ENCODE measurements at places on chromosomes 7 and 10.

GRCh38 chr10:63588436-63589167 is 67.4 kb downstream of the REEP3 start:
- DNase-seq = no peak

- DNase-seq = no peak
These were observed 5.0 kb downstream of the SEPTIN7 start for GRCh38 chr7:35805876-35806275.

DNA sequence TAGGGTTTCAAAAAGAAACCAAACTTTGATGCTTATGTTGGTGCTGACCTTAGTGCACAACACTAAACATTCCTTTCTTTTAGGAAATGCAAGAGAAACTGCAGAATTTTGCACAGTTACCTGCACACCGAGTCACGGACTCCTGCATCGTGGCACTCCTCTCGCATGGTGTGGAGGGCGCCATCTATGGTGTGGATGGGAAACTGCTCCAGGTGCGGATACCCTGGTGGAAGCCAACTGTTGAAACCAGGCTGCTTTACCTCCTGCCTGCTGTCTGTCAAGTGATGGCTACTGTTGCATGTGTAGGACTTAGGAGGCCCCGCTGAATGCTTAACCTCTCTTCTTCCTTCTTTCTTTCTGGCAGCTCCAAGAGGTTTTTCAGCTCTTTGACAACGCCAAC is 11.7 kb downstream of the CASP2 start:
- DNase-seq = no peak

GRCh38 chr7:117889611-117890010 is 16.4 kb upstream of the CTTNBP2 start:
- DNase-seq = no peak

DNA sequence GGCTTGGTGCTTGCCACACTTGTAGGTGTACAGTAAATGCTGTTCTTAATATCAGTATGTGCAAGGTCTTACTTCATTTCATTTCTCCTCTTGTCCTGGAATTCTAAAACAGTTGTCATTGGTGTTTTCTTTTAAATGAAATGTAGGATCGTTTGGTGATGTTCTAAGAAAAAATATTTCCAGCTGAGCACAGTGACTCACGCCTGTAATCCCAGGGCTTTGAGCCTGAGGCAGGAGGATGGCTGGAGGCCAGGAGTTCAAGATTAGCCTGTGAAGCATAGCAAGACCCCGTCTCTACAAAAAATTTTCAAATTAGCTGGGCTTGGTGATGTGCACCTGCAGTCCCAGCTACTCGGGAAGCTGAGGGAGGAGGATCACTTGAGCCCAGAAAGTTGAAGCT is 32.6 kb upstream of the ELN start:
- no peak for DNase-seq

- no peak for DNase-seq
These were observed 3.2 kb upstream of the FGFR2 start for GRCh38 chr10:121601458-121601857.

DNA sequence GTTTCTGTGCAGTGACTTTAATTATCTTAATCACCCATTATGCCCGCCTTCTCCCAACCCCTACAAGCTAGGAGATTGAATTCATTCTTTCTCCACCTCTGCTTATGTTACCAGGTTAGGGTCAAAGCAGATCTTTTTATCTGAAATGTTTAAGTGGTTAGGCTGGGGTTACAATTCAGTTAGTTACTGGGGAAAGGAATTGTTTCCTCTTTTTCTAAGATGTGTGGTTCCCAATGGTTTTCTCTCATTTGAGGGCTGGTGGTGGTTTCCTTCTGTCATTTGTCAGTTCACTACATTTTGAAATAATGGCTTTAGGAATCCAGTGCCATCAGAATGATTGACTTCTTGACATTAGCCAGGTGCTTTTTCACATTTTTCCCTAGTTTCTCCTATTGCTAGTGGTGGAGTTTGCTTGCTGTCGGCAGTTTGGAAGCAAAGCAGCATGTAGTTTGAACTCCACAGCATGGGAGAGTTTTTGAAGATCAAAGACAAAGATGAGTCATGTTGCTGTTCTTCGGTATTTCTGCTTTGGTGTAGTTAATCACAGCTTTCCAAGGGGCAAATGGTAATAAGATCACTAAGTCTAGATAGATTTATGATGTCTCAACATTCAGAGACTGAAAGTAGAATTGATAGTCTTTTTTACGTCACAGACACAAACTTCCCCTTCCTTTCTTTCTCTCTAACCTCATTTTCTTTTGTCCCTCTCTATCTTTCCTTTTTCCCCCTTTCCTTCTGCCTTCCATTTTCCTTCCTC is 168.2 kb downstream of the SND1 start:
- DNase-seq = no peak

GRCh38 chr7:191981-192649 is at the start of gene FAM20C:
Gene FAM20C, plus strand, starts transcription at chr7:192571. Its CDS starts 629 bp downstream, at chr7:193200.
- DNase-seq = peak; percentile 90

DNA sequence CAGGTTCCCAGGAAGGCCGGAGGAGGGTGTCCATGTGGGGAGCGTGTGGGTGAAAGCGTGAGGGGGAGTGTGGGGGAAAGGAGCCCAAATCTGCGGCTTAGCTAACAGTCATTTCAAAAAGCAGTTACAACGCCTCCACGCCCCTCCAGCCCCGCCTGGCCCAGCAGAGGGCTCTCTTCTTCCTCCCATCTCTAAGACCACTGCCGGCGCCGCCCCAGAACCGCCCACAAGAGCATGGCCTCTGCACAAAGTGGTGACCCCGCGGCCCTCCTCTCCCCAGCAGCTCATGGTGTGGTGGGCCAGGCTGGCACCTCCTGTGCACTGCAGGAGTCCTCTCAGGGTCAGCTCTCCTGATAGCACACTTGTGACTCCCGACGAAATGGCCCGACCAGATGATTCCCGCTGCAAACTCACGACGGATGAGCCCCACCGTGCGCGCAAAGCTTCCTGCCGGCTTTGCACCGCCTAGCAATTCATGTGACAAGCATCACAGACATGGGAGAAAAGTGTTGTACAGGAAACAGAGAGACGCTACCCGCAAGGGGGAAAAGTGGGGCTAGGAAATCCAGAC is 12.4 kb upstream of the HUS1 start:
- peak; percentile 79 for DNase-seq

DNA sequence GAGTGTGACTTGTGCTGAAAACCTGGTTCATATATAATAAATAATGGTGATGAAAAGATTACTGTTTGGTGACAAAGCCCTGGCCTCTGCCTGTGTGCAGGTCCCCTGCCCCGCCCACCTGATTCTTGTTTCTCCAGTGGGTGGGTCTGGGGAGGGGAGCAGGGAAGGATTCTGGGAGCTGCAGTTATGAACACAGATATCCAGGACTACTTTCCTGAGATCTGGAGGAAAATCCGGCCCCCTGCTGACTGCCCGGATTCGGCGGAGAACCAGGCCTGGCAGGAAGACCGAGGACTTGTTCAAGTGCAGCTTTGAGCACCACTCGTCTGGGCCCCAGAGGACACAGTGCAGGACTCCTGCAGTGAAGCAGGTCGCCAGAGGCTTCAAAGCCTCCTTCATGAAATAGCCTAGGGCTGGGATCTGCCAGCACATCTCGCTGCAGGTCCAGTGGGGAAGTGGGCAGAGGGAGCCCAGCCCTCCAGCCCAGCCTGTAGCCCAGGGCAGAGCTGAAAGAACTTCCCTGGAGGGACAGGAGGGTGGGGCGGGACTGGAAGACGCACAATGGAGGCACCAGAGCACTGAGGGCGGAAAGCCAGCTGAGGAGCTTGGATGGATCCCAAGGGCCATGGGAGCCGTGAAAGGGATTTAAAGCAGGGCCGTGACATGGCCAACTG is 7.0 kb downstream of the ATP6V0E2 start:
- DNase-seq = peak; percentile 59

GRCh38 chr10:29446327-29446726 is 157.5 kb downstream of the LYZL1 start:
- no peak for DNase-seq

- DNase-seq = no peak
These were observed 49.3 kb downstream of the DENND2A start for GRCh38 chr7:140591180-140591902.

DNA sequence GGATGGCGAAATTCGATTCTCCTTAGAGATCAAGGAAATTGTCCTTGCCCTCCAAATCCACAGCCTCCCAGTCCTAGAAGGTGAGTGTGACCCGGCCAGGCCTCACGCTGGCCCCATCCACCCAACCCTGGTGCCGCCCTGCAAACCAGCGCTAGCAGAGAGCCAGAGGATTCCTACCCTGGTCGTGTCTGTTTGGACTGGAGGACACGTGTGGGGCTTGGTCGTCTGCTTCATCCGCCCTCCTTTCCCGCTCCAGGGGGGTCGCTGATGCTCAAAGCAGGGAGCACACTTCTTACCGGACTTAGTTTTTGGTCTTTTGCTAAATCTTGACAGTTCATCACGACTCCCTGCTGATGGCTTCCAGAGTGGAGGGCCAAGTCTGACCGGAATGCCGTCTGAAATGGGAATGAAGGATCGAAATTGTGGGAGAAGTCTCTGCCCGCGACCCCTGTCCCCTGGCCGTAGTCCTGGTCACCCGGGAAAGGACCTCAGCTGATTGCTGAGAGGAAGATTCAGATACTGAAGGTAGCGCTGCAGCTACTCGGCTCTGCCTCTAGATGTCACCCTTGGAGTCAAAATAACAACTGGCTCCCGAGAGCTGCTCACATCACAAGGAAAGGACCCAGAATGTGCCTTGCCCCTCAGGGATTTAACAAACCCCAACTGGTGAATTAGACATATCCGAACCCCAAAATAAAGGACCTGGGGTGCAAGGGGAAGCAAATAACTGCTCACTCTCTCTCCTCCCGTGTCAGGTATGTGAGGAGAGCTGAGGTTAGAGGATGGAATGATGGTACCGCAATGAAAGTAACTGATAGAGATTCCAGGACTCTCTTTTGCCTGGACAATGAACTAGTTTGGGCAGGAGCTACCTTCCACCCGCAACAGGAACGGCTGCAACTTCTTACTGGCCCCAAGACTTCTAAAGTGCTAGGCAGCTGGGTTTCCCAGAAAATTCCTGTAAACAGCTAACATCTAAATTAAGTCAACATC is 23.5 kb upstream of the ORC5 start:
- no peak for DNase-seq

DNA sequence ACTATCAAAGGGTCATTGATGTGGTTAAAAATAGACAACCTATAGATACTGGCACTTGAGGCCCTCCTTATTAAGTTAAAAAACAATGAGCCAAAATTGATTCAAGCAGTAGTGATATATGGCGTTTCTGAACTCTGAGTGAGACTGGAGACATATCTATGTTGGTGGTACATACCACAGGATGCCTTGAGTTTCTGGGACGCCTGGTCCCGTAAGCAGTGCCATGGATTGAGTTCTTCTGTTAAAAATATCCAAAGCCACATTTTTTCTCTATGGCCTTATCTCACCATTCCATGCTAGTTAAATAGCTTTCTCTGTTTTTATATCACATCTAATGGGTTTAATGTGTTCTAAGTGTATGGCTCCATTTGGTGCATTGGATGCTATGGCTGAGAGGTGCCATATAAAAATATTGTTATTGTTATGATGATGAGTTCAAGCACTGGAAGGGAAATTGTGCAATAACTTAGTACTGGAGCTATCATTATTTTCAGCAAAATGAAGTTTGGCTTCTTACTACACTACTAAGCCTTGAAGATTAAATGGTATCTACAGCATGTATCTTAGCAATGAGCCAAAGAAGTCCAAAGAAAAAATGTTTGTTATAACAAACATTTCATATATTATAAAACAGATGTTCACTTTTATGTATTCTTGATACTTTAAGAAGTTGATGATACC is 713.9 kb downstream of the SUGCT start:
- no peak for DNase-seq

DNA sequence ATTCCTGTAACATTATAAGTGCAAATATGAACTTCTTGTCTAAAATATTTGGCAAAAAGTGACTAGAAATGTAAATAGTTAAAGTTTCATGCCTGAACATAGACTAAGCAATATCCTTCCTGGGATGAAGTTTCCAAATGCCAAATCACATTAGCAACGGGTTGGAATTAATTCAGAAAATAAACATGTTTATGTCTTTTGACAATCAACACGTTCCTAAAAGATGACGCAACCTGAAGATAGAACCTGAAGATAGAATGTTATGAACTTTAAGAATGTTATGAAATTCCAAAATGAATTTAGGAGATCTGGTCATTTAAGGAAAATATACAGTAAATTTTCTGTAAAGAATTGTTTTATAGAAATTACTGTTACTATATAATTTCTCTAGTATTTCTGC is 9.2 kb downstream of the LAMB4 start:
- no peak for DNase-seq

GRCh38 chr10:73931767-73932619 is 21.1 kb downstream of the PLAU start:
- DNase-seq = no peak

DNA sequence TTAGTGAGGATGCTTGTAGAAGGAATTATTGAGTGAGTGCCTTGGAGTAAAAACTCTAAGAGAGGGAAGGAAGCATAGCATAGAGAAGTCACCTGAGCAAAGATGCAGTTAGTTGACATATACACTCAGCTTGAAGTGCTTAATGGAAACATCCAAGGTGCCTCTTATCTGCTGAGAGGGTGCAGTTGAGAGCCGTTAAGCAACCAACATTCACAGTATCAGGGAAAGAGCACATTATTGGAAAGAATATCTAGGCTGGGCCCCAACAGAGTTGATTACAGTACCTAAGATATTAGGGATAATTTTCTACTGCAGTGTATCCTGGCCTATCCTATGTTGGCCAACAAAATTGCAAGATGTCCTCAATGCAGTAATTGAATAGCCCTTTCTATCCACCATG is 302.0 kb downstream of the ETV1 start:
- no peak for DNase-seq

- DNase-seq = no peak
These were observed 14.9 kb downstream of the GTF2I start for GRCh38 chr7:74672343-74672915.

GRCh38 chr10:128972036-128972405 is 495.0 kb upstream of the MGMT start:
- no peak for DNase-seq

- no peak for DNase-seq
These were observed 83.3 kb upstream of the CREB5 start for GRCh38 chr7:28328822-28329660.

DNA sequence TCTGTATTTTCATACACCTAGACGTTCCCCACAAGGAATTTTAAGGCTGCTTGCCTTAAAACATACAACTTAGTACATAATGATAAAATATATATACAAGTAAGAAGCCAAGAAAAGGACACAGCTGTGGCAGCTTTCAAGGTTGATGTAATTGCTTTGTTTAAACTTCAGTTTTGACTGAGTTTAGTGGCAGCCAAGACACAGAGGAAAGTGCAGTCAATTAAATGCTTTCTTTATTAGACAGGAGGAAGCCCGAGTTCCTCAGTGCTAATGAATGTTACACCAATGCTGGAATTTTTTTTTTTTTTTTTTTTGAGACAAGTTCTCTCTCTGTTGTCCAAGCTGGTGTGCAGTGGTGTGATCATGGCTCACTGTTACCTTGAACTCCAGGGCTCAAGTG is 11.2 kb upstream of the STK31 start:
- no peak for DNase-seq

All from coronary artery (tissue), 2 donors.